ENCODE measurements at places on chromosomes 5 and 9. TPM values are rescaled to one million over a fixed set of nuclear protein-coding genes. Genes with fewer than 3 reads are reported as not detected.
A peak's percentile ranks its signal among the peaks of the same experiment; 100 is the strongest.

DNA sequence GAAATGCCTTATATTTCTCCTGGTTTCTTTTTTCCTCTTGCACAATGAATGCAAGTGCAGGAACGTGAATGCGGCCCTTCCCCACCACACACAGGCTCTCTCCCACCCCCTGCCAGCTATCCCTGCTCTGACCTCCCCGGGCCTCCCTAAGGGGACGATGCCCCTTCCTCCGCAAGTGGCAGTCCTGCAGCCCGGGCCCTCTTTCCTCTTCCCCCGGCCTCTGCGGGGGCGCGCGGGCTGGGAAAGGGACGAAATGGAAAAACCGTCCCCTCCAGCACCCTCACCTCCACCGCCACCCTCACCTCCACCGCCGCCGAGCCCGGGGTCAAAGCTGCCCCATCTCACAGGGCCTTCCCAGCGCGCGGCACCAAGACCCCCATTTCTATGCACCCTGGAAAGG lies 44.7 kb downstream of the GAS1 start:
- no peak for DNase-seq

Gene EPB41L4A
- total RNA-seq = 30.2 TPM

Gene PDE6A
- not detected for total RNA-seq

GRCh38 chr9:97479496-97480159 lies 21.8 kb upstream of the TMOD1 start:
- no peak for DNase-seq

Gene NTNG2
- total RNA-seq = 2.0 TPM

Gene TAF11L10
- not detected for total RNA-seq

GRCh38 chr9:4297151-4297785 lies 2.6 kb downstream of the GLIS3 start:
- DNase-seq = peak; percentile 90

DNA sequence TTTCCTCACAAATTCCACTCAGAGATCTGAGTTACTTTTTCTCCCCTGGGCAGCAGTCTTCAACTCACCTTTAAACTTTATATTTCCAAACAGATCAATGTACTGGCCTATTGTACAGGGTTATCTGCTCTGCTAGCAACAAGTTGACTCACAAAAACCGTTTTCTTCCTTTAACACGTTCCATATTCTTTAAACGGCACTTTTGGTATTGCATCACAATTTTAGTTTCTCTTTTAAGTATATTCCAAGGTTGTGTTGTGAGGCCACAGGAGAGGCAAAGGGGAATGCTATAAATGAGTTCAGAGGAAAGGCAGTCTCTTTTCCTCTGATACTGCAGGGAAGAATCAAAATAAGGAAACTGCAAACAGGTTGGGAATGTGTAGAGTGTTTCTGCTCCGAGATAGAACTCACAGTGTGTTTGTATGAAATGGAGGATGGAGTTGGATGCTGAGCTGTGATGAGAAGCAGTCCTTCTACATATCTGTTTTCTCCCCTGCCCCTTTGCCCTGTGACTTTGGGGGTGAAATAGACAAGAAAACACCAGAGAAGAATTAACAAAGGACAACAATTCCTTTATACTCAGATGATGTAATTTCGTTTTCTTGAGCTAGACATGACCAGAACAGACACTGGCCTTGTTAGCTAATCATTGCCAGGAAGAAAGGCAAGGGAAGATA lies 9.9 kb upstream of the ALDOB start:
- no peak for DNase-seq

GRCh38 chr9:134272302-134273023 lies 53.8 kb upstream of the RXRA start:
- no peak for DNase-seq

GRCh38 chr9:35406183-35406959 lies 83.5 kb upstream of the RUSC2 start:
- no peak for DNase-seq

GRCh38 chr5:59579101-59579823 lies 314.3 kb downstream of the PDE4D start:
- DNase-seq = no peak

GRCh38 chr5:81164476-81164875 lies 68.6 kb upstream of the CKMT2 start:
- no peak for DNase-seq

- DNase-seq = no peak
These were observed 151.1 kb upstream of the APC start for GRCh38 chr5:112586596-112587062.

Gene PGGT1B
- 37.3 TPM for total RNA-seq

Gene IL4
- total RNA-seq = not detected

DNA sequence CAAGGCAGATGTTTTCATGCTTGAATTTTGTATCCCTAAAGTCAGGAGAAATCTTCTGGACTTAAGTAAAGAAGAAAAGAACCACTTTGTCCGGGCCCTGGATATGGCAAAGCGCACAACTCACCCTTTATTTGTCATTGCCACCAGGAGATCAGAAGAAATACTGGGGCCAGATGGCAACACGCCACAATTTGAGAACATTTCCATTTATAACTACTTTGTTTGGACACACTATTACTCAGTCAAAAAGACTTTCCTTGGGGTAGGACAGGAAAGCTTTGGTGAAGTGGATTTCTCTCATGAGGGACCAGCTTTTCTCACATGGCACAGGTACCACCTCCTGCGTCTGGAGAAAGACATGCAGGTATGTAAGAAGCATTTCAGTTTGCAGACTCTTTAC lies 2.3 kb downstream of the TYRP1 start:
- DNase-seq = no peak

Gene SPOCK1
- total RNA-seq = 59.8 TPM

Gene DOK3
- 22.6 TPM for total RNA-seq

Gene SPINK1
- total RNA-seq = 3.7 TPM

- no peak for DNase-seq
These were observed 117.9 kb downstream of the GOLPH3 start for GRCh38 chr5:32055891-32056866.

Gene CDC20B
- total RNA-seq = not detected

- DNase-seq = no peak
These were observed 152.4 kb upstream of the ARRDC3 start for GRCh38 chr5:91535499-91535898.

DNA sequence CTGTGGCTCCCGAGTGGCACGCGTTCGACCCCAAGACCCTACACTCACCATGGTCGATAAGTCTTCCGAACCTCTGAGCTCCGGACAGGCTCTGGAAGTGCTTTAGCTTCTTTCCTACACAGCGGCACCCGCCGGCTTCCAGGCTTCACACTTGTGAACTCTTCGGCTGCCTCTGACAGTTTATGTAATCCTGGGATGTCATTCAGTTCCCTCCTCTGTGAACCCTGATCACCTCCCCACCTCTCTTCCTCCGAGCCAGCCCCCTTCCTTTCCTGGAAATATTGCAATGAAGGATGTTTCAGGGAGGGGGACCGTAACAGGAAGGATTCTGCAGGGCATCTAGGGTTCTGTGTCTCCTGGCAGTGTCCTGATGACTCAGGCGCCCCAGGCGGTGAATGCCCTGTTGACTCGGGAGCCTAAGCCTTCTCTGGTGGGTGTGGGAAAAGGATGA lies at the start of gene CD14:
Gene CD14, minus strand, starts transcription at position 155 of the 451 bp plus-strand sequence. Its CDS starts 104 bp downstream, at position 51.
- no peak for DNase-seq

DNA sequence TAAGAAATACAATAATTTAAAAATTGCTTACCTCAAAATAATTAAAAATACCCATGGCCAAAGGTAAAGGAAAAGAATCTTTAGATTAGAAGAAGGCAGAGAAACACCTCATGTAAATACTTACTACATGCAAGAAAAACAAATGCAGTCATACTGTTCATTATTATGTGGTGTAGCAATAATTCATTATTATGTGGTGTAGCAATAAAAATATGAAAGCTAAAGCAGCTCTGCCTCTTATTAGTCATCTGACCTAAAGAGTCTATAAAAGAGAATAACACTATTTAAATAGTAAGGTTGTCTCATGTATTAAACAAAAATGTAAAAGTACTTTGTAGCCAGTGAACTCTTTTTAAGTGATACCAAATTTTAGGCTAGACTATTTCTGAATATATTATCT lies 6.6 kb downstream of the DTWD2 start:
- no peak for DNase-seq

DNA sequence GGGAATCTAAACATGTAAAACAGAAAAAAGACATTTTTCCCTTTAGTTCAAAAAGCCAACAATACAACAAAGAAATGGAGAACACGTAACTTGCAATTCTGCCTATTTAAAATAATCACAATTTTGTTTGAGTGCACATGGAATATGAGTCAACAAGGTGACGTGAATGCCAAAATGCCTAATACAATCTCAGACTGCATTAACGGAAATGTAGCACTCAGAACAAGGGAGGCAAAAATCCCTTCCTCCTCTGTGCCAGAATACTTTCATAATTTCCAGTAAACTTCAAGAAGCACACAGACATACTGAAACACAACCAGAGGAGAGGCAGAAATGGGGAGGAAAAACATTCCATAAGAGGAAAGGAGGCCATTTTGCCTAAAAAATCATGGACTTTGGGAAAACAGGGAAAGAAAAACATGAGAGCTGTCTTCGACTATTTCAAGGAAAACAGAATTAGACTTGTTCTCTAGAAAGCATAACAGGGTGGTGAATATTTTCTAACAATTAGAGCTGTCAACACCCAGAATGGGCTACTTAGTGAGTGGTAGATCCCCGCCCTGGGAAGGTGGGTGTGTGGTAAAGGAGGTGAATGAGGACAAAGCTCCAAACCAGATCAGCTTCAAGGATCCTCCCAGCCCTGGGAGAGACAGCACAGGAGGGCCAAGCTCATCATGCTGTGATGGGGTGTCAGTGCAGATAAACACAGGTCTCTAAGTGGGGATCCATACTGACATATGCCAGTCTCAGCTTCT lies 48.2 kb downstream of the ABCA1 start:
- no peak for DNase-seq

Gene PCDHGA4
- 4.7 TPM for total RNA-seq

DNA sequence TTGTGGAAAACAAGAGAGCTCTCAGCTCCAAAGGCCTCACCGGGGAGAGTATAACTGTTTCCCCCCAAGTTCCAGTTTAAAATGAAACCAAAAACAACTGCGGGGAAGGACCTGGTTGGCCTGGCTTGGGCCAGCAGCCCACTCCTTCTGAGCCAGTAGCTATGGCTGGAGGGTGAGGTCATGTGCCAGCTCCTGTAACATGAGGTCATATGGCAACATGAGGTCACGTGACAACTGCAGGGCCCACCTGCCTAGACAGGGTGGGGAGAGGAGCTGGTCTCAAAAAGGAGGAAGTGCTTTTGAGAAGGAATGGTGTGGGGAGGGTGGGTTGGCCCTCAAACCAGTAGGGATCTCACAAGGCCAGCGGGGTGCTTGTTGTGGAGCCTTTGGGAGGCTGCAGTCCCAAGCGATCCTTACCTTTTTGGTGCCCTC lies 29.3 kb upstream of the CRB2 start:
- no peak for DNase-seq

Gene ANKRD55
- not detected for total RNA-seq

DNA sequence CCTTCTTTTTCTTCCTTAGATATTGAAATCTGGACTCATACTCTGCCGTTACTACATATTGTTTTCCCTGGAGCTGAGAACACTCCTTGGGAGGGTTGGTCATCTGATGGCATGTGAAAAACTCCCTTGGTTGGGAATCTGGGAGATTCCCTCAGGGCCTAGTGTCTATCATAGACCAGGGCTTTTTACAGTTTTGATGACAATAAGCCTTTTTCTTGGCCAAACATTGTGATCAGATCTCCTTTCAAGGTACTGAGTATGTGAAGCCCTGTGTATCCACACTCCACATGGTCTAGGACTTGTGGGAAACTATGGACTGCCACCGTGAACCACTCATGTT lies 32.9 kb downstream of the TMEM252 start:
- no peak for DNase-seq

- no peak for DNase-seq
These were observed 156.4 kb upstream of the ADRA1B start for GRCh38 chr5:159759791-159760290.

GRCh38 chr5:94240134-94240533 lies 378.3 kb downstream of the KIAA0825 start:
- DNase-seq = no peak

Gene IRGM
- 0.19 TPM for total RNA-seq

DNA sequence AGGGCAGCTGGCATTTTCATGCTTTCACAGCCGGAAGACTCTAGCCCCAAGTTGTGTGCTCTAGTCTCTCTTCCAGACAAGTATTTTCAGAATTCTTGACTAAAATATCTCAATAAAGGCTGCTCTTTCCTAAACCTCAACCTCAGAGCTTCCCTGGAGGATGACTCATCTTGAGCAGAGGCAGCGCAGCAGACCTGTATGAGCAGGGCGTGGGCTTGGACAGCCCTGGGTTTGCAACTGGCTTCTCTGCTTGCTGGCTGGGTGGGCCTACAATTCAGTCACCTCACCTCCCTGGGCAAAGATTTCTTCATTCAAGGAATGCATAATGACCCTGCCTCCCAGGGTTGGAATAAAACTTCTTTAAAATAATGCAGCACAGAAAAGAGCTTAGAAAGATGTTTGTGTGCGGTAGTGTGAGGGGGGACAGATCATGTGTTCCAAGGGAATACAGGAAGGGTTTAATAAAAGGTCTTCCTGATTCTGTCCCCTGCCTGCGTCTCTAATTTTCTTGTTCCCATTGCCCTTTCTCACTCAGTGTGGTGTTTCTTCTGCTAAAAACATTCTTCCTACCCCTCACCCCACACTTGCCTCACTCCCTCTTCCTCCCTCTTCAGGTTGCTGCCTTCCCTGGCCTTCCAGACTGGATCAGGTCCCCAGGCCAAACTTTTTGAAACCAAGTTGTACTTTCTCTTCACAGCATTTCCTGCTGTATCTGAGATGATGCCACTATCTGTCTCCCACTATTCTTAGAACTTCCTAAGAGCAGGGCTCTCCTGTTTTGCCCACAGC lies 39.4 kb upstream of the MAP1B start:
- DNase-seq = no peak

DNA sequence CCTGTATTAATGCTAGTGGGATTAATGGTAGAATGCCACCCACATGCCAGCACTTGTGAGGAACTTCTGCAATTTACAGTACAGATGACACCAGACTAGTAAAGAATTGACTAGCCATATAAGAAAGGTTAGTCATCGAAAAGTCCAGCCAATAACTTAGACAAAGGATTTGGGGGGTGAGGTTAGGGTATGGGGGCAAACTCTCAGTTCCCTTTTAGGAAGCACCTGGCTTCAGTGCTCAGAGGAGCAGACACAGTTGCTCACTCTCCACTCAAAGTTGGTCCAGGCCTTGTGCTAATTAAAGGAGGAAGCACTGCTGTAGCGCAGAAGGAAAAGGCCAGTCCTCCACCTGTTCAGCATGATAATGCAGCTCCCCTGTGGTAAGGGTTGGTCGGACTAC lies 25.2 kb downstream of the TGFBR1 start:
- DNase-seq = no peak

Gene SLC25A48
- not detected for total RNA-seq

- DNase-seq = no peak
These were observed 8.6 kb downstream of the PMPCA start for GRCh38 chr9:136419092-136419420.

- DNase-seq = no peak
These were observed 607.9 kb upstream of the TLE4 start for GRCh38 chr9:78963911-78964310.

DNA sequence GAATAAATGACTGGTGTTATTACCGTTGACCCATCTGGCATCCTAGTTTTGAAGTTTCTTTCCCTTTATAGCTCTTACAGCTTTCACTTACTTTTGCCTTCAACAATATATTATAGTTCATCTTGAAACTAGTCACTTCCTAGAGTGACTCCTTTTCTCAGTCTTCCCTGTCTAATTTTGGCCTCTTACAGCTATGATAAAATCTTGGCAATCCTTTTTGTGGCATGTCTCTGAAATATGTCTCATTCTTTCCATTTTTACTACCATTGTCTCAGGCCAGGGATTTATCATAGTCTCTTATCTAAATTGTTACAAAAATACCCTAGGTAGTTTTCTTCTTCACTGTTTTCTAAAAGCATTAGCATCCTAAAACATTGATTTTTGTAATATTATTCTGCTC lies 621.3 kb upstream of the ZNF608 start:
- no peak for DNase-seq
